ENCODE measurements at places on chromosomes 12 and 14. TPM values are rescaled to one million over a fixed set of nuclear protein-coding genes. Genes with fewer than 3 reads are reported as not detected.

The CEP290 gene
- 13.3 TPM for total RNA-seq

The CLEC6A gene
- not detected for total RNA-seq

The EPS8 gene
- total RNA-seq = 1.4 TPM

The TSPAN9 gene
- total RNA-seq = not detected

The KRT83 gene
- total RNA-seq = not detected

The P2RX2 gene
- total RNA-seq = not detected

The GPR135 gene
- 2.1 TPM for total RNA-seq

All from activated CD8-positive, alpha-beta memory T cell treated with anti-CD3 and anti-CD28 coated beads, Interleukin-2, amount 10 ng/mL, durations not matched to agents 7 days and 5 days (primary cell).